NCI-H345 (cell line): ENCODE measurements at places on chromosomes 11 and 22.

GRCh38 chr11:123375832-123376231 is 54.2 kb upstream of the GRAMD1B start:
- DNase-seq = no peak

GRCh38 chr11:9528573-9529333 is 44.7 kb upstream of the WEE1 start:
- no peak for DNase-seq

DNA sequence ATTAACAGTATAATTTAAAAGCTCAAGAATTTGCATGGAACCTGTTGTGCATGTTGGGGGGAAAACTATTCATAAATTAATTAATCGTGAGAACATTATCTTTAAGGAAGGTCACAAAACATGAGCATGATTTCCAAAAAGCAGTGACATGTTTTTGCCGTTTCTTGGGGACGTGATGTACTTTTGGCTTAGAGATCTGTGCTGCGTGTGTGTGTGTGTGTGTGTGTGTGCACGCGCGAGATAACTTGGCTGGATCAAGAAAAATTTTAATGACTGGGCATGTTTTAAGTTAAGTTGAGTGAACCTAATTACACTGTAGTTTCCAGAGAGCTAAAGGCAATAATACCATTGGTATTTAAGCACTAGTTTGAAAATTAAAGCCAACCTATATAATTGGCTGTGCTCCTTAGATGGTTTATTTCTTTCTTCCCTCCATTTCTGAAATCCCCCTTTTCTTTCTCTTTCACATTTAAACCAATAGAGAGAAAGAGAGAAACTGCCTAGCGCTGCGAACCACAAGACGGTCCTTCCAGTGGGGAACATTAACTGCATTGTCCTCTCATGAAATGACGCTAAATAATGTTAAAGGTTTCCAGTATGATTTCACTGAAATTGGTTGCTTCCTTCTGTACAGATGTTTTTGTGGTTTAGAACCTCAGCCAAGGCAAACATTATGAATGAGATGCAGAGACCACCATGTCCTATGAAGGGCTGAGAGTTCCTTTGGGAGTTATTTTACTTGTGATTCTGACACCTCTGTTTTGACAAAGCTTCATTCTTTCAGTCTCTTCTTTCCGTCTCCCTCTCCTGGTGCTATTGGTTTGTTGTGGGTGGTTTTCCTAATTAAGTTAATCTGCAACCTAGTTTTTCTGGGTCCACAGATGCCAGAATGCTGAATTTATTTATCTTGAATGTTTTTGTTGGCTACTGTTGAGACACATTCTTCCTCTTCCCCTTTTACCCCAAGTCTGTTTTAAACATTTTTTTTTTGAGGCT is 51.7 kb downstream of the ZBTB16 start:
- DNase-seq = no peak

- DNase-seq = no peak
Measured at GRCh38 chr11:44247508-44247907, 62.4 kb downstream of the ALX4 start.

GRCh38 chr22:31333641-31334040 is 12.5 kb downstream of the PATZ1 start:
- no peak for DNase-seq

DNA sequence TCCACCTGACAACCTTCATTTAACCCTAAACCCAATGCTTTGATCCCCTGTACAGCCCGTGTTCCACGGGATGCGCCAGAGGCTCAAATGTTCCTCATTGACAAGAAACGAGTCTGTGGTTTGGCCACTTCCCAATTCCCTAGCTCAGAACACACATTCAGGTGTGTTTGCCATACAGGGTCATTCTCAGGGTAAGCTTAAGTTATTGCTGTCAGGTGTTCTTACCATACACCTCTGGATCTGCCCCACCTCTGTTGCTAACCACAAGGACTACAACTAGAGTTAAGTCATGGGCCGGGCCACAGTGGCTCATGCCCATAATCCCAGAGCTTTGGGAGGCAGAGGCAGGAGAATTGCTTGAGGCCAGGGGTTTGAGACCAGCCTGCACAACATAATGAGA is 45.6 kb upstream of the POLD3 start:
- DNase-seq = no peak

- DNase-seq = no peak
Measured at GRCh38 chr11:116774661-116775060, 1.9 kb upstream of the BUD13 start.
